ENCODE measurements at places on chromosomes 3 and 15.

DNA sequence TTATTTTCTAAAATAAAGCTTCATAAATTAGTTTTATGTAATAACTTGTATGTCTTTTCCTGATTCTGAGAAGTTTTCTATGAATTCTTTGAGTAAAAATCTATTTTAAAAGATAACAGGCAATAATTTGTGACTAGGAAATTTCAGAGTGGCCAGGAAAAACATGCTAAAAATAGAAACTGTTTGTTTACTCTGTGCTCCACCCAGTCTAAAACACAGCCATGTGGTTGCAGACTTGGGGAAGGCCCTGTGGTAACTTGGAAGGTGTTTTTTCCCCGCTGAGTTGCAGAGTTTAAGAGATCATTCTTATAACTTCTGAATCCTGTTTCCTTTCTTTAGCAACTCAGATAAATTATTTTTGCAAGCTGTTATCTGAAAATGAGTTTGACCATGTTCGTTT, 21.9 kb downstream of the PLCL2 start:
- DNase-seq, result no peak

GRCh38 chr3:99286266-99286845, 352.0 kb upstream of the COL8A1 start:
- no peak for DNase-seq

- DNase-seq, result no peak
Measured at GRCh38 chr3:130081351-130081881, at the start of gene ALG1L2. Gene ALG1L2 (plus strand): TSS chr3:130081831. CDS start chr3:130082017, 186 bp downstream.

GRCh38 chr15:41984622-41985021, 12.3 kb upstream of the EHD4 start:
- no peak for DNase-seq

DNA sequence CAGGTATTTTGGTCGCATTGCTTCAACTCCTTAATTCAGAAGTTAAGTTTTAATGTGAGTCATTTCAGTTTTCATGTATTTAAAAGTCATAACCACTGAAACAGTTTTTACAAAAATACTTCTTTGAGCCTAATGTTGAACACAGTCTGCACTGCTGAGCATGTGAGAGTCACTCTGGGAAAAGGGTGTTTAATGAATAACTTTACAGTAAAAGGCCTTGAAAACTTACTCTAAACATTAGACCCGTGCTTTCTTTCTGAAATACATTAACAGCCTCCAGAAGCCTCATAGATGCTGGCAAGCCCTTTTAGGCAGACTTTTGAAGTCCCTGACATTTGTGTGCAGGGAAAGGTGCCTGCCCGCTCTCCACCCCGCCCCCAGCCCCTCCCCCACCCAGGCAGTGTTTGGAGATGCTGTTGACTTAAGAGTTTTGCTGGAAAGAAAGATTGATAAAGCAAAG, 68.9 kb upstream of the NR2F2 start:
- DNase-seq, result no peak

GRCh38 chr15:54046093-54046492, 67.9 kb downstream of the UNC13C start:
- no peak for DNase-seq

- no peak for DNase-seq
Measured at GRCh38 chr3:27729748-27730611, 7.9 kb upstream of the EOMES start.
